A549 treated with AZD2906 at 1 μM for 4 hours (cell line): ENCODE measurements at places on chromosomes 13 and 19. TPM values are rescaled to one million over a fixed set of nuclear protein-coding genes. Genes with fewer than 3 reads are reported as not detected.

Gene NCR1
- total RNA-seq = not detected in 5 replicates

Gene STARD13
- 5.8 to 6.8 TPM (median 6.2 TPM) in 5 replicates for total RNA-seq

Gene PRR19
- total RNA-seq = 3.6 to 5.2 TPM (median 3.9 TPM) in 5 replicates

Gene ADAMTSL5
- total RNA-seq = 2.8 to 4.2 TPM (median 3.3 TPM) in 5 replicates

Gene PPM1N
- 6.2 to 9.9 TPM (median 6.9 TPM) in 5 replicates for total RNA-seq

Gene ZNF14
- total RNA-seq = 1.7 to 2.6 TPM (median 1.9 TPM) in 5 replicates

Gene LILRA1
- not detected in 5 replicates for total RNA-seq

Gene UBE2L5
- total RNA-seq = not detected in 5 replicates

Gene OR7D4
- total RNA-seq = 0.09 TPM in 1 of 5 replicates, not detected in the others

Gene CGB8
- total RNA-seq = 1.6 to 3.0 TPM (median 2.6 TPM) in 5 replicates

Gene FREM2
- total RNA-seq = not detected in 5 replicates

Gene CLEC17A
- not detected in 5 replicates for total RNA-seq

Gene KLK5
- 0.09 TPM in 1 of 5 replicates, not detected in the others for total RNA-seq

Gene C13orf46
- 0.11 to 0.41 TPM (median 0.23 TPM) in 5 replicates for total RNA-seq

Gene SSC5D
- 0.40 to 0.99 TPM (median 0.66 TPM) in 5 replicates for total RNA-seq

Gene FUT3
- 0.08 to 0.12 TPM (median 0.11 TPM) in 3 of 5 replicates, not detected in the others for total RNA-seq

Gene MISP3
- 2.2 to 4.3 TPM (median 3.9 TPM) in 5 replicates for total RNA-seq

Gene ZSCAN18
- total RNA-seq = 1.9 to 3.5 TPM (median 2.1 TPM) in 5 replicates

Gene CABP5
- total RNA-seq = not detected in 5 replicates

Gene APLP1
- 70.1 to 97.9 TPM (median 93.9 TPM) in 5 replicates for total RNA-seq

Gene FAM83E
- 0.12 to 0.40 TPM (median 0.21 TPM) in 5 replicates for total RNA-seq

Gene KLK15
- total RNA-seq = not detected in 5 replicates

Gene SBSN
- total RNA-seq = 3.5 to 4.0 TPM (median 3.9 TPM) in 5 replicates

Gene PRRG2
- total RNA-seq = 0.85 to 1.1 TPM (median 0.96 TPM) in 5 replicates

Gene GNA15
- total RNA-seq = 0.05 to 0.14 TPM (median 0.07 TPM) in 5 replicates

Gene PIBF1
- 3.6 to 6.0 TPM (median 4.0 TPM) in 5 replicates for total RNA-seq

Gene FAM124A
- total RNA-seq = 2.1 to 2.6 TPM (median 2.3 TPM) in 5 replicates

Gene LMTK3
- 2.5 to 5.4 TPM (median 5.0 TPM) in 5 replicates for total RNA-seq

Gene POLRMT
- total RNA-seq = 63.3 to 94.7 TPM (median 88.7 TPM) in 5 replicates

Gene SHISA7
- total RNA-seq = 0.01 TPM in 1 of 5 replicates, not detected in the others

Gene ALOX5AP
- total RNA-seq = 8.5 to 11.5 TPM (median 10.1 TPM) in 5 replicates

Gene IFNL4
- total RNA-seq = not detected in 5 replicates

Gene ARHGAP35
- total RNA-seq = 24.5 to 30.3 TPM (median 28.2 TPM) in 5 replicates

Gene OBI1
- total RNA-seq = 7.5 to 10.9 TPM (median 7.8 TPM) in 5 replicates

Gene ZNF681
- 0.01 TPM in 1 of 5 replicates, not detected in the others for total RNA-seq

Gene FFAR2
- 0.02 TPM in 1 of 5 replicates, not detected in the others for total RNA-seq

Gene IGFL2
- 0.37 to 0.86 TPM (median 0.56 TPM) in 5 replicates for total RNA-seq

Gene TINCR
- 2.2 to 3.5 TPM (median 2.6 TPM) in 5 replicates for total RNA-seq

Gene AMH
- 4.6 to 18.6 TPM (median 14.0 TPM) in 5 replicates for total RNA-seq

Gene RUVBL2
- total RNA-seq = 221 to 248 TPM (median 236 TPM) in 5 replicates

Gene FPR1
- 0.09 to 0.19 TPM (median 0.15 TPM) in 5 replicates for total RNA-seq

Gene SLC6A16
- 0.74 to 1.3 TPM (median 1.1 TPM) in 5 replicates for total RNA-seq

Gene TSSK6
- total RNA-seq = 1.2 to 1.8 TPM (median 1.6 TPM) in 5 replicates

Gene CERS1
- 3.6 to 5.3 TPM (median 5.0 TPM) in 5 replicates for total RNA-seq

Gene LIPE
- 1.4 to 2.1 TPM (median 1.6 TPM) in 5 replicates for total RNA-seq

Gene FGF21
- total RNA-seq = not detected in 5 replicates
